Endodermal cell (in vitro differentiated cells): ENCODE measurements at places on chromosomes 1 and 21. TPM values are rescaled to one million over a fixed set of nuclear protein-coding genes. Genes with fewer than 3 reads are reported as not detected.

KIF17 gene
- 7.7 to 8.9 TPM (median 8.0 TPM) in 3 replicates for total RNA-seq

GRCh38 chr1:64387389-64388285 is 82.3 kb upstream of the CACHD1 start:
- H3K4me1 ChIP-seq: no peaks in the 10 kb centered on the region
- no peak for DNase-seq
- no peak overlapping the region for H3K27ac ChIP-seq
- no peak overlapping the region for H3K4me3 ChIP-seq
- H3K36me3 ChIP-seq: no peaks in the 10 kb centered on the region

DNA sequence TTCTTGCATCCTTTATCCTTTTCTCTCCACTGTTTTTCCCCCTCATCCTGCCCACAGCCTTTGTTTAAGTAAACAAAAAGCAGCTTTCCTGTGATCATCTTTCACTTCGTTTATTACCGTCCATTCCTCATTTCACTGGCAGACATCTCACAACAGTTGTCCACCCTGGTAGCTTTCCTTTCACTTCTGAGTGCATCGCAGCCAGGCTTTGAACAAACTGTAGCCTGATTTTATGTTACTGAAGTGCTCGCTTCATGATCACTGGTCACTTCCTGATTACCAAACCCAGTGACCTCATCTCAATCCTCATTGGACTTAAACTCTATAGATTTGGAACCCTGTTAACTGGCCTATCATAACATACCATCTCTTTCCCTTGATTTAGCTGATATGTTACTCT is 67.7 kb downstream of the SDCCAG8 start:
- H3K27ac ChIP-seq: no peak overlapping the region
- H3K27me3 ChIP-seq: no peaks in the 10 kb centered on the region
- H3K4me3 ChIP-seq: no peak overlapping the region
- H3K36me3 ChIP-seq: no peaks in the 10 kb centered on the region
- DNase-seq: no peak

DNA sequence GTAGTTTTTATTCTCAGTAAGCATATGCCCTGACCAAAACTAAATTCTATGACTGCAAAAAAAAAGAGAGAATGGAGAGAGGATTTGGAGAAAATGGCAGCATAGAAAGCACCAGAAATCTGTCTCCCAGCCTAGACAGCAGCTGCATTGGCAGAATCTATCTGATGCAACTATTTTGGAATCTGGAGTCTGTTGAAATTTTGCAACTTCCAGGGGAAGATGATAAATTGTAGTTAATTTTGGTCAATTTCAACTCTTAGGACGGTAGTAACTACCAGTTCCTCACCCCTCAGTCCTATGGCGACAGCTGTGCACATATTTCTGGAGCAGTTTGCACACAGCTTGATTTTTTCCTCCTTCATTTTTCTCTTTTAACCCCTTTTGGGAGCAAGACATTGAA is 10.9 kb downstream of the EXO5 start:
- peaks cover 14% of the 10 kb centered on the region for H3K36me3 ChIP-seq
- H3K27ac ChIP-seq: no peak overlapping the region
- no peak overlapping the region for H3K4me3 ChIP-seq
- no peaks in the 10 kb centered on the region for H3K4me1 ChIP-seq
- no peak for DNase-seq
- no peaks in the 10 kb centered on the region for H3K27me3 ChIP-seq

- H3K27me3 ChIP-seq: no peaks in the 10 kb centered on the region
- H3K4me1 ChIP-seq: peaks cover 5% of the 10 kb centered on the region
- H3K27ac ChIP-seq: no peak overlapping the region
- H3K36me3 ChIP-seq: no peaks in the 10 kb centered on the region
- DNase-seq: no peak
Observed at GRCh38 chr1:16235944-16236510, 956 bp downstream of the CPLANE2 start.
